ENCODE measurements at places on chromosomes 16 and 17.
A peak's percentile ranks its signal among the peaks of the same experiment; 100 is the strongest.

- H3K4me3 ChIP-seq = no peak overlapping the region
- H3K36me3 ChIP-seq = no peaks in the 10 kb centered on the region
- H3K27me3 ChIP-seq = peaks cover 7% of the 10 kb centered on the region
- DNase-seq = no peak
- no peak overlapping the region for H3K27ac ChIP-seq
- H3K4me1 ChIP-seq = no peaks in the 10 kb centered on the region
These were observed 11.2 kb upstream of the RANGRF start for GRCh38 chr17:8277317-8277716.

DNA sequence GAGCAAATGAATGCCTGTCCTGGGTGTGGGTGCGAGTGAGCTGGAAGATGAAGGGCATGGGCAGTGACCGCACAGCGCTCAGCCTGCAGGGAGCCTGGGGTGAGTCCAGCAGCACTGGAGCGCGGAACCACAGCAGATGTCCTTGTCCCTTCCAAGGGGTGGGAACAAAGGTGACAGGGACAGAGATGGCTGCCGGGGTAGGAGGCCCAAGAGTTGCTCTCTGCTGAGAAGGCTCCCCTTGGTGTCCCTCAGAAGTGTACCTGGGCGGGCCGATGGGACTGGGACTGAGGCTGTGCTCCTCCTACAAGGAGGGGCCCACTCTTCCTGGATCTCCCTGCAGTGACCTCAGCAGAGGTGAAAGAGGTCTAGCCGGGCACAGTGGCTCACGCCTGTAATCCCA, 7.6 kb upstream of the PGAP6 start:
- DNase-seq = no peak
- no peak overlapping the region for H3K4me3 ChIP-seq
- peaks cover 7% of the 10 kb centered on the region for H3K36me3 ChIP-seq
- no peaks in the 10 kb centered on the region for H3K27me3 ChIP-seq
- peaks cover 15% of the 10 kb centered on the region for H3K4me1 ChIP-seq

GRCh38 chr16:11791144-11791828, 5.8 kb downstream of the ZC3H7A start:
- no peaks in the 10 kb centered on the region for H3K27me3 ChIP-seq
- peak overlapping the region; percentile 80 for H3K27ac ChIP-seq
- H3K4me1 ChIP-seq = peaks cover 50% of the 10 kb centered on the region
- H3K36me3 ChIP-seq = peaks cover 32% of the 10 kb centered on the region
- H3K4me3 ChIP-seq = no peak overlapping the region

DNA sequence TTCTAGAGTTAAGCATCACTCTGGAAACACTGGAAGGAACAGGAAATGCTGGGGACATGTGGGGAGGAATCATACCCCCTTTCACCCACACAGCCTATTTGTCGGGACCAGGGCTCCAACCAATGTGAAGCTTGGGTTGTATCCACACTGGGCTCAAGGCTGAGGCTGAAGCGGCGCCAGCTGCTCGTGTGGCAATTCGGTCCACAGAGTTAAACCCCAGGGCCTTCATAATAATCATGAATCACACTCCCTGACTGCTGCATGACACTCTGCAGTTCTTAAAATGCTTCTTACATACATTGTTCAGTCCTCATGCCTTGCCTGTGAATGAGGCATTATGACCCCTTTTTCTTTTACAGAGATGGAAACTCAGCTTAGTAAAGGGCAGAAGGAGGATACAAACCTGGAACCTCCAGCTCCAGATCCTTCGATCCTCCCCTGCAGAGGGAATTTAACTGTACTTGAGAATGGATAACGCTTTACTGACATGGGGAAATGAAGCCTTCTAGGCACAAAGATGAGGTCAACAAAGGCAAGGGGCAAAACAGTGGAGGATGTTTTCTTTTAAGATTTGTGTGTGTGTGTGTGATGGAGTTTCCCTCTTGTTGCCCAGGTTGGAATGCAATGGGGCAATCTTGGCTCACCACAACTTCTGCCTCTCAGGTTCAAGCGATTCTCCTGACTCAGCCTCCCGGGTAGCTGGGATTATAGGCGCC, 72.7 kb downstream of the SOX9 start:
- no peaks in the 10 kb centered on the region for H3K27me3 ChIP-seq
- H3K36me3 ChIP-seq = no peaks in the 10 kb centered on the region

- H3K36me3 ChIP-seq = no peaks in the 10 kb centered on the region
- no peak overlapping the region for H3K4me3 ChIP-seq
- H3K27ac ChIP-seq = no peak overlapping the region
- H3K4me1 ChIP-seq = no peaks in the 10 kb centered on the region
These were observed 46.1 kb downstream of the ZNRF1 start for GRCh38 chr16:75044800-75045361.

DNA sequence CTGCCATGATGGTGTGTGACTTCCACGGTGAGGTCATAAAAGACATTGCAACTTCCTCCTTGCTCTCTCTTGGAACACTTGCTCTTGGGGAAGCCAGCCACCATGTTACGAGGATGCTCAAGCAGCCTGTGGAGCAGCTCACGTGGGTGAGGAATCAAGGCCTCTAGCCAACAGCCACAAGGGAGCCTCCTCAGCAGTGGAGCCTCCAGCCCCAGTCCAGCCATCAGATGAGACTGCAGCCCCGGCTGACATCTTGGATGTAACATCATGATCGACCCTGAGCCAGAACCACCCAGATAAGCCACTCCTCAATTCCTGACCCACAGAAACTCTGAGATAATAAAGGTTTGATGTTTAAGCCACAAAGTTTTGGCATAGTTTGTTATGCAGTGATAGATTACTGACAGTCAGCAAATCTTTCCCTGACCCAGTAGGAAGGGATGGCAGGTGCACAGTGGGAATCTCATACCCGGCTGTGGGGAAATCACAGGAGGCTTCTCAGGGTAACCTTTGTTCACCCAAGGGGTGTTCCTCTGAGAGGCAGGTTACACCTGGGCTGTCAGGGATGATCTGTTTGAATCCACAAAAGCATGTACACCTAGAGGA, 23.3 kb upstream of the GINS2 start:
- DNase-seq = no peak
- peaks cover 2% of the 10 kb centered on the region for H3K36me3 ChIP-seq
- H3K4me1 ChIP-seq = peaks cover 3% of the 10 kb centered on the region

- H3K4me3 ChIP-seq = peak overlapping the region; percentile 97
- peak overlapping the region; percentile 97 for H3K27ac ChIP-seq
- H3K36me3 ChIP-seq = peaks cover 9% of the 10 kb centered on the region
- H3K27me3 ChIP-seq = no peaks in the 10 kb centered on the region
- H3K4me1 ChIP-seq = peaks cover 35% of the 10 kb centered on the region
These were observed 1.4 kb downstream of the CARHSP1 start for GRCh38 chr16:8867216-8867931.

GRCh38 chr16:8677481-8677880, 3.1 kb downstream of the ABAT start:
- H3K4me3 ChIP-seq = no peak overlapping the region
- no peak for DNase-seq
- H3K27ac ChIP-seq = no peak overlapping the region
- H3K27me3 ChIP-seq = no peaks in the 10 kb centered on the region
- H3K4me1 ChIP-seq = peaks cover 26% of the 10 kb centered on the region

- H3K27me3 ChIP-seq = no peaks in the 10 kb centered on the region
- H3K27ac ChIP-seq = peak overlapping the region; percentile 56
- DNase-seq = no peak
- peaks cover 12% of the 10 kb centered on the region for H3K4me1 ChIP-seq
- H3K4me3 ChIP-seq = no peak overlapping the region
These were observed 64.2 kb upstream of the CACNG3 start for GRCh38 chr16:24191876-24192402.

GRCh38 chr16:2515180-2515851, 1.6 kb downstream of the ATP6V0C start:
- peaks cover 62% of the 10 kb centered on the region for H3K4me1 ChIP-seq
- no peak for DNase-seq
- peaks cover 70% of the 10 kb centered on the region for H3K36me3 ChIP-seq
- peak overlapping the region; percentile 96 for H3K27ac ChIP-seq
- peak overlapping the region; percentile 91 for H3K4me3 ChIP-seq

GRCh38 chr17:7138800-7139381, 24.3 kb upstream of the ASGR2 start:
- H3K36me3 ChIP-seq = no peaks in the 10 kb centered on the region
- no peaks in the 10 kb centered on the region for H3K4me1 ChIP-seq
- no peak for DNase-seq
- H3K27ac ChIP-seq = no peak overlapping the region
- no peak overlapping the region for H3K4me3 ChIP-seq
- peaks cover 51% of the 10 kb centered on the region for H3K27me3 ChIP-seq

DNA sequence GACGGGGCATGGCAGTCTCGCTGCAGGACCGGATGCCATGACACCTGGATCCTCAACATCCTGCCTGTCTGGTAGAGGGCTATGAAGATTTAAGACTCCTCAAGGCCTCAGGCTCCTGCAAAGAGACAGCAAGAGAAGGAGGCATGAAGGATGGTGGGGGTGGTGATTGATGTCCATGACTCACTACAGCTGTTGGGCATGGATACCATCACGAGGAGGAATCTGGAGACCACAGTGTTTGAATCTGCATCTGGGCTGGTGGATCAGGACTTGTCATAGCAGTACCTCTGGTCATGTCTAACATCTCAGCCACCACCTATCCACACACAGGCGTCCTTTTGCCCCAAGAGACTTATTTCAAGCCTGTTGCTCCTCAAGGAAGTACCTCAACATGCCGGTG, 50.2 kb upstream of the WSCD1 start:
- no peaks in the 10 kb centered on the region for H3K4me1 ChIP-seq
- no peaks in the 10 kb centered on the region for H3K36me3 ChIP-seq
- H3K27ac ChIP-seq = no peak overlapping the region
- no peak overlapping the region for H3K4me3 ChIP-seq

DNA sequence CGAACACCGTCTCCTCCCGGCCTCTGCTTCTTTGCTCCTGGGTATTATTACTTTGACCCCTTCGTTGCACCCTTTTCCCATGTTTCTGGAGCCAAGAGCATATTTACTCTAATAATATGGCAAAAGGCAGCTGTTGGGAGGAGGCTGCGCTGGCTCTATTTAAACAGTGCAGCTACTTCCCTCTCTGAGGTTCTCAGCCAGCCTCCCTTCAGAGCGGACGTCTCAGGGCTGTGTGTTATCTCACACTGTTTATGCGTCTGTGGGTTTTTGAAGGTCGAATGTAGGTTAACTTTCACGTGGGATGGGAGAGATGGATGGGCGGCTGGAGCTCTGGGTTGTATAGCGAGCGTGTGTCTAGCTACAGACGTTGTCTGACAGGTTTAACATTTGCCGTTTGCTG, 45.3 kb downstream of the COX4I1 start:
- no peak overlapping the region for H3K27ac ChIP-seq
- no peak for DNase-seq
- H3K4me1 ChIP-seq = peaks cover 4% of the 10 kb centered on the region
- H3K4me3 ChIP-seq = no peak overlapping the region
- peaks cover 53% of the 10 kb centered on the region for H3K27me3 ChIP-seq

DNA sequence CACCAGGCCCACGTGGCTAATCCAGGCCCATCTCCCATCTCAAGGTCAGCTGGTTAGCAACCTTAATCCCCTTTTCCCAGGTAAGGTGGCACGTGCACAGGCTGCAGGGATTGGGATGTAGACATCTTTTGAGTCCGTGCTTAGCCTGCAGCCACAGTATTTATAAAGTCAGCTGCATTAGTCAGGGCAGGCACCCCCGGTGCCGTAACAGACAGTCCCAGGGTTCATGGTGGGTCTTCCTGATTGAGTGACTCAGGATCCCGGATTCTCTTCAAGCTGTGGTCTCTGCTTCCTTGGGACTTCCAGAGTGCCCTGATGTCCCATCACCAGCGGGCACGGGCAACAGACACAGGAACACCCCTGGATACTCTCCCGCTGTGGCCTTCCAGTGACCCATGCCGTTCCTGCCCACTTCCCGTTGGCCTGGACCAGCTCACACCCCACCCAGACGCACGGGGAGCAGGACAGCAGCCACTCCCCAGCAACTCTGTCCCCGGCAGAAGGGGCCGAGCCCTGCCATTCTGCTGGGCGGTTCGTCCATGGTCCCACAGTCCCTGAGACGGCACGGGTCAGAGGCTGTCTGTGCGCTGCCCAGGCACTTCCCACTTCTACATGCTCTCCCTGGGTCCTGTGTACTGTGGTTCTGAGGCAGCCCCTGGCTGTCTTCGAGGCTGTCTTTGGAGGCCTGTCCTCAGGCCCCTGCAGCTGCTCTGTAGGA, 248.6 kb upstream of the GSE1 start:
- H3K36me3 ChIP-seq = no peaks in the 10 kb centered on the region
- no peak for DNase-seq
- no peak overlapping the region for H3K4me3 ChIP-seq
- H3K4me1 ChIP-seq = no peaks in the 10 kb centered on the region
- H3K27me3 ChIP-seq = peaks cover 60% of the 10 kb centered on the region

- no peaks in the 10 kb centered on the region for H3K27me3 ChIP-seq
- no peak overlapping the region for H3K27ac ChIP-seq
- no peak for DNase-seq
- H3K4me1 ChIP-seq = peaks cover 16% of the 10 kb centered on the region
- no peak overlapping the region for H3K4me3 ChIP-seq
These were observed 7.0 kb upstream of the GSDMA start for GRCh38 chr17:39955726-39956225.

GRCh38 chr17:77228241-77228752, 87.5 kb downstream of the SEC14L1 start:
- H3K4me3 ChIP-seq = no peak overlapping the region
- peaks cover 15% of the 10 kb centered on the region for H3K27me3 ChIP-seq
- no peaks in the 10 kb centered on the region for H3K4me1 ChIP-seq
- no peak for DNase-seq
- H3K36me3 ChIP-seq = peaks cover 4% of the 10 kb centered on the region

DNA sequence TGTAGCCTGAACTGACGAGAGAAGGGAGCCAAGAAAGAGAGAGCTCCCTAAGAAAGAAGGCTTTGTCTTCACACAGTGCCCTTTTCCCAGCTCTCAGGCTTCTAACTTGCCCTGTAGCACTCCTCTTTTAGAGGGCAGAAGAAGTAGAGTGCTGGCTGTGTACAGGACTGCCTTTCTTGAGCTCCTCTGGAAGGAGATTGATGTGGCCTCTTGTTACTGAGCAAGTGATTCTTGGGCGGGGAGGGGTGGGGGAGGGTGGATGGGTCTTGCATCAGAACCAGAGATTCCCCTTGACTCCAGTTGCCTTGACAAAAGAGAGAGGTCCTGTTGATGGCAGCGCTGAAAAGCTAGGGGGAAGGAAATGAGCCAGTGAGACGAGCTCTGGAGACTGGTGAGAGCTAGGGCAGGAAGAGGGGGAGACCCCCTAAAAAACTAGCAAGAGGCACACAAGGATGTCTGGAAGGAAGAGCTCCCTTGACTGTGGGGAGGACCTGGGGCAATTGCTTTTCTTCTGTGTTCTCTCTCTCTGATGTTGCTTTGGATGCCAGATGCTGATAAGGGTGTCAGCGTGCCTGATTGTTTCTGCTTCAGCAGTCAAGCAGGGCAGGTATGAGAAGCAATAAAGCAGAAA, 18.4 kb downstream of the GPR179 start:
- H3K4me1 ChIP-seq = no peaks in the 10 kb centered on the region
- H3K4me3 ChIP-seq = no peak overlapping the region
- H3K27ac ChIP-seq = no peak overlapping the region
- DNase-seq = no peak

- no peaks in the 10 kb centered on the region for H3K27me3 ChIP-seq
- no peaks in the 10 kb centered on the region for H3K36me3 ChIP-seq
- no peak overlapping the region for H3K27ac ChIP-seq
- DNase-seq = no peak
- H3K4me1 ChIP-seq = no peaks in the 10 kb centered on the region
These were observed 19.2 kb downstream of the RBFOX1 start for GRCh38 chr16:7351610-7352510.
